ENCODE measurements at places on chromosomes 6 and 20.

GRCh38 chr6:168097221-168097620 lies 18.2 kb upstream of the FRMD1 start:
- DNase-seq: no peak

DNA sequence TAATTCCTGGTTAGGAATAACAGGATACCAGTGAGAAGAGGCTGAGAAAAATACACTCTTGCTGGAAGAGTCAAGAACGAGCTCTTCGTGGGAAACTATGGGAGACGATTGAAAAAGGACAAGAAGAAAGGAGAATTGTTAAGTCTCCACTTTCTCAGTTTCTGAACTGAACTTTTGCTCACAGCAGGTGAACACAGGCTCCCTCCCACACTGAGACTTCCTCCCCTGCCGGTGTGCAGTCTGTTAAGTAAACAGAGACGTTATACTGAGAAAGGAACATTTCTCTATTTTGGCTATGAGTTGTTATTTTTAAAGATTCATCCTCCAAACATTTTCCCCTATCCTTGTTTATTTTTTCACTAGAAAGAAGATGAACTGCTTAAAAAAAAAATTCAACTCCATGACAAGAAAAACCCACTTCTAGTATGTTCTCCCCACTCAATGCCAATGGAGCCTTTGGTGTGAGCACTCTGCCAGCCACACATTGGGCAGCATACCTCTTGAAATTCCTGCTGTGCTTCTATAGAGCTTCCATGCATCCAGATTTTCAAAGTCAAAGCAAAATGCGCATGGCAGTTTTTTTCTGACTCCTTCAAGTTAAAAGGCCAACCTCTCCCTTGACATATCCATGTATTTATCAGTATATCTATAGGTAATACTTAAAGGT lies 250.5 kb downstream of the ESR1 start:
- no peak for DNase-seq

GRCh38 chr20:61146023-61146422 lies 106.0 kb upstream of the CDH4 start:
- DNase-seq: no peak

DNA sequence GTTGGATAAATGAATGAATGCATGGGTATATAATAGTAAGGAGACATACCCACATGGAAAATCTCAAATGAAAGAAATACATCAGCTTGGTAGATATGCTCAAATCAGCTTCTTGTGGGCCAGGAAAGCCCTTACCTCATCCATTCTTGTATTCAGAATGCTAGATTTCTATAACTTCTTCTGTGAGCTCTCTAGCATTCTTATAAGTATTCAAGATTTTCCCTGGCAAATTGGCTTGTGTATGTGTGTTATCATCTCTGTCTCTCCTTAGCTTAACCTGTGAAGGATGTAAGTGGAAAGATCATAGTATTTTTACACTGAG lies 100.8 kb downstream of the OR2B2 start:
- no peak for DNase-seq

- DNase-seq: no peak
These were observed 83.1 kb upstream of the PHACTR2 start for GRCh38 chr6:143594647-143595046.

GRCh38 chr6:4253604-4254231 lies 118.3 kb upstream of the ECI2 start:
- DNase-seq: no peak

DNA sequence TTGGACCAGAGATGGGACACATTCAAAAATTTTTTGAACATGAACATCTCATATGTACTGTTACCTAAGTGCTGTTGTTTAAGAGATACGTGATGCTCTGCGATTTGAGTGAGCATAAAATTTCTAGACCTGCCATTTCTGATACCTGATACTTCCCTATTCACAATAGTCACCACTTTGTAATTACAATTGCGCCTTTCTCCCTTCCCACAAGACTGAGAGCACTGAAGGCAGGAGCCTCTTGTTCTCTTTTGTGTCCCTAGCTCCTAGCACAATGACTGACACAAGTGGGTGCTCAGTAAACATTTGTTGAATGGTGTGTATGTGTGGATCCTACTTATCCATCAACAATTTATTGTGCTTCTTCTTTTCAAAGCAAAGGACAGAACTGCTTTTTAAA lies 92.8 kb upstream of the TMEM30A start:
- DNase-seq: no peak

- DNase-seq: no peak
These were observed 41.1 kb downstream of the PPP1R3G start for GRCh38 chr6:5126214-5126613.

DNA sequence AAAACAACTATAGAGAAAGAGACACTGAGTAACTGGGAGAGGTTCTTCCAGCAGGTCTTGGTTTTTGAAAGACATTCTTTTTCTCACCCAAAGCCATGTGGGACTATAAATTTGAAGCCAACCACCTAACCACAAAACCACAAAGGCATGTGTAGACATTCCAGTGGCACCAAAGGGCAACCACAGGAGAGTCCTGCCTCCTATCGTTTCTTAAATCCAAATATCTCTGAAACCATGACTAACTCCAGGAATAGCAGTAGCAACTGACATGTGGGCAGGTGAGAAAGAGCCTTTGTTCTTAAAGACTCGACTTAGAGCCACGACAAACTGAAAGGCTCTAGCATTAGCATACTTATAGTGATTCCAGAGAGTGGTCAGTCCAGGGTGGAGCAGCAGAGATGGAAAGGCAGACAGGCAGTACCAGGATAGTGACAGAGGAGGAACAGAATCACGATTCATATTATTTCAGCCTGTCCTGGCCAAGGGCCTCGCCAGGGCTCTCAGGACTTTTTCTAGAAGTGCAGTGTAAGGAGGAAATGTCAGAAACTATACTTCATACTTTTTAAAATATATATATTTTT lies 9.4 kb upstream of the COL9A1 start:
- DNase-seq: no peak

DNA sequence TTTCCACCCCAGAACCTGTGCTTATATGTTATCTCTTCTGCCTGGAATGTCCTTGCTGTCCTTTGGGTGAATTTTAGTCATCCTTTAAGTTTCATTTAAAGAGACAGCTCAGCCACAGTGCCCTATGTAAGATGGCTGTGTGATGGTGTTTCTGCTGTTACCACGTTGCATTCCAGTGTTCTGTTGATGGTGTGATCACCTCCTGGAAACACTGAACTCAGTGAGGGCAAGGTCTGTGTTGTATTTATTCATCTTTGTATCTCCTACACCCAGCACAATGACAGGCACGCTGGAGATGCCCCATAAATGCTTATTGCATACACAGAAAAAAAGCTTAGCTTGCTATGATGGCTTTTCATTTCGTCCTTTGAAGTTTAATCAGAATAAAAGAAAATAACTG lies 102.5 kb downstream of the MAP3K7 start:
- DNase-seq: no peak

DNA sequence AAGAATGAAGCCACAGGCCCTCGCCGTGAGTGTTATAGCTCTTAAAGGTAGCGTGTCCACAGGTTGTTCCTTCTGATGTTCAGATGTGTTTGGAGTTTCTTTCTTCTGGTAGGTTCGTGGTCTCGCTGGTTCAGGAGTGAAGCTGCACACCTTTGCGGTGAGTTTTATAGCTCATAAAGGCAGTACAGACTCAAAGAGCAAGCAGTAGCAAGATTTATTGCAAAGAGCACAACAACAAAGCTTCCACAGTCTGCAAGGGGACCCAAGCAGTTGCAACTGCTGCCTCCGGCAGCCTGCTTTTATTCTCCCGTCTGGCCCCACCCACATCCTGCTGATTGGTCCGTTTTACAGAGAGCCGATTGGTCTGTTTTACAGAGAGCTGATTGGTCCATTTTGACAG lies 5.2 kb downstream of the HIVEP1 start:
- peak; percentile 23 for DNase-seq

GRCh38 chr20:22473293-22473692 lies 111.1 kb downstream of the FOXA2 start:
- no peak for DNase-seq

GRCh38 chr6:85579581-85579980 lies 14.1 kb downstream of the SNX14 start:
- no peak for DNase-seq

- peak; percentile 84 for DNase-seq
These were observed 154.6 kb downstream of the RFPL4B start for GRCh38 chr6:112501705-112502104.

DNA sequence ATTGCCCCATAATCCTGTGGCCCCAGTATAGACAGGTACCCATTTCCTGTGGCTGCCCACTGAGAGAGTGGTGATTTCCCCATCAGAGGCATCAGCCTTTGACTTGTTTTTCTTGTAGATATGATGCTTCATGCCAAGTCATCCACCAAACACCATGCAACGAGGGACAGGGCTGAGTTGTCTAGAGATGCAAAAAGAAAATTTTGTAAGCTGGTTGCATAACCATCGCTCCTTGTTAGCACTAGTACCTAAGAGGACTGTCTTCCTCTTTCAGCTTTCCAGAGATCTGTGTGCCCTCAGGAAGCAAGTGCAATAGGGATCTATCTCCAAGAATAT lies 166.8 kb downstream of the BCAS1 start:
- DNase-seq: no peak

GRCh38 chr20:59958123-59958522 lies at the start of gene CDH26:
CDH26 (plus strand) TSS chr20:59958423; CDS start chr20:59958727, 304 bp downstream.
- no peak for DNase-seq

DNA sequence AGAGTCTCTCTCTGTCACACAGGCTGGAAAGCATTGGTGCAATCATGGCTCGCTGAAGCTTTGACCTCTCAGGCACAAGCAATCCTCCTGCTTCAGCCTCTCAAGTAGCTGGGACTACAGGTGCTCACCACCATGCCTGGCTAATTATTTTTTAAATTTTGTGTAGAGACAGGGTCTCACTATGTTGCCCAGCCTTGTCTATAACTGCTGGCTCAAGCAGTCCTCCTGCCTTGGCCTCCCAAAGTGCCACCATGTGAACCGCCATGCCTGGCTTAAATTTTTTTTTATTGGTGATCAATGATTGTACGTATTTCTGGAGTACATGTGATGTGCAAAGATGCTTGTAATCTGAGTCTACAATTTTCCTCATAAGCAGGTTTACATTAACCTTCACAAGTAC lies 54.8 kb downstream of the THBS2 start:
- no peak for DNase-seq

DNA sequence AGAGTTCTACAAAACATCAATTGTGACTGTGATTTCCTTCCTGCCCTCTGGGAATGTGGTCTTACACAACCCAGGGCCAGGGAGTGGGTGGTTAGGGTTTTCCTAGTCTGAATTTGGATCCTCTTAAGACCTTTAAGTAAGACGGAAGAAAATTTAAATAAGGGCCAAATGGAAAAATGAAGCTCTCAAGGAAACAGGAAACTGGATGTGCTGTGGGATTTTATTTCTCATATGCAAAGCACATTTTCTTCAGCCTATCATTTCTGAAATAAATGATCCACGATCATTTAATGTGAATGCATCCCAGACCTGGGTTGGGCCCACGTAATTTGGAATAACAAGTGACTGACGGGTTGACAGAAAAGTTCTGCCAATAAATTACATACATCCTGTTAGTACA lies 243.6 kb downstream of the CLIC5 start:
- no peak for DNase-seq

DNA sequence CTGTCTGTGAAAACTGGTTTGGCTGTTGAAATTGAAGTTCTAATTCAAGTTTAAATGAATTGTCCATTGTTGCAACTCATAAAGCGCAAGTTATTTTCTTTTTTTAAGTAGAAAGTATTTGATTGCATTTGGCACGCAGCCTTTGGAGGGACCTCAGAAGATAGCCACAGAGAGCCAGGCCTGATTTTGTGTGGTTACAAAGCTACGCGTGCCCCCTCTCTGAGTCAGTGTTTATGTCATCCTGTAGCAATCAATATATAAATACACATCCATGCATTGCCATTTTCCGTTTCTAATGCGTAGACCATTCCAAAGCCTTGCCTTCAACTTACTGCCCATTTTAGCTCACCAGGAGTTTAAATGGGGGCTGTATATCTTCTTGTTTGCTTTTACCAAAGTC lies 173.2 kb downstream of the TMEM242 start:
- DNase-seq: no peak

GRCh38 chr20:41218466-41218865 lies 81.1 kb downstream of the PLCG1 start:
- no peak for DNase-seq

DNA sequence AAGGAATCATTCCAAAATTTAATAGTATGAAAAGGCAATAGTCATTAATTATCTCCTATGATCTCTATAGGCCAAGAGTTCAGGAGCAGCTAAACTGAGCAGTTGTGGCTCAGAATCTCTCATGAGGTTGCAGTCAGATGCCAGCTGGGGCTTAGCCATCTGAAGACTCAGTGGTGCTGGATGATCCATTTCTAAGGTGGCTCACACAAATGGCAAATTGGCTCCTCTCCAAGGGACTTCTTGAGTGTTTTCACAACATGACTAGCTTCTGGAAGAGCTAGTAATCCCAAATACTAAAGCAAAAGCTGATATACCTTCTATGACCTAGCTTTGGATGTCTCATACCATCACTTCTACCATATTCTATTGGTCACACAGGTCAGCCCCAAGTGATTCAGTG lies 104.2 kb downstream of the HAO1 start:
- DNase-seq: no peak

Measured in BE2C (cell line).